ENCODE measurements at places on chromosomes 3 and 15.

DNA sequence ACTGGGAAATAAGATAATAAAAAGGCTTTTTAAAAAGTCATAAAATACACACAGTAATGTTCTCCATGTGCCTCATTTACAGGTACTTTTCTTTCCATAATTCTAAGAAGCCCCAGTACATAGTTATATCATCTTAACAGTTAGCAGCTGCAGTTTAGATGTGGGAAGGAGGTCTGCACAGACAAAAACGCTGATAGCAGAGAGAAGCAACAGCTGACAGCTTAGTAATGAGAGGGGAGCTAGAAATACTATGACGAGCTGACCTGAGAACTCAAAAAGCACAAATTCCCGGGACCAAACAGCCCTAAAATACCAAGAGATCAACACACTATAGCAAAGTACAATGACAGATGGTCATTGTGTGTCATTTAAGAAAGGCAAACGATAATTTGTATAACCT, 36.7 kb upstream of the ARHGEF3 start:
- DNase-seq = no peak

DNA sequence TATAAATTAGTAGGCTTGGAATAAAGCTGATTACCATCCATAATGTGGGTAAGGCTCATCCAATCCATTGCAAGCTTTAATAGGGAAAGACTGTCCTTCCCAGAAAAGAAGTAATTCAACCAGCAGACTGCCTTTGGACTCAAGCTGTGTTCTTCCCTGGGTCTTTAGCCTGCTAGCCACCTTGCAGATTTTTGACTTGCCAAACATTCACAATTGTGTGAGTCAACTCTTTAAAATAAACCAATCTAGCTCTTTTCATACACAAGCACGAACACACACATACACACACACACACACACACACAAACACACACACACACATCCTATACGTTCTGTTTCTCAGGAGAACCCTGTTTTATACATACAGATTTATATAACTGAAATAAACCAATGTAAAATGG, 248.1 kb downstream of the NAALADL2 start:
- DNase-seq = no peak

- DNase-seq = no peak
Observed at GRCh38 chr15:70504299-70504951, 258.9 kb downstream of the UACA start.

GRCh38 chr15:56672721-56673120, 60.6 kb downstream of the ZNF280D start:
- DNase-seq = no peak

- DNase-seq = peak; percentile 21
Observed at GRCh38 chr3:127628788-127629466, at the start of gene PODXL2. PODXL2 (plus strand) TSS chr3:127629185; CDS start chr3:127629220, 35 bp downstream.

GRCh38 chr15:33124279-33124678, 70.2 kb downstream of the FMN1 start:
- no peak for DNase-seq

DNA sequence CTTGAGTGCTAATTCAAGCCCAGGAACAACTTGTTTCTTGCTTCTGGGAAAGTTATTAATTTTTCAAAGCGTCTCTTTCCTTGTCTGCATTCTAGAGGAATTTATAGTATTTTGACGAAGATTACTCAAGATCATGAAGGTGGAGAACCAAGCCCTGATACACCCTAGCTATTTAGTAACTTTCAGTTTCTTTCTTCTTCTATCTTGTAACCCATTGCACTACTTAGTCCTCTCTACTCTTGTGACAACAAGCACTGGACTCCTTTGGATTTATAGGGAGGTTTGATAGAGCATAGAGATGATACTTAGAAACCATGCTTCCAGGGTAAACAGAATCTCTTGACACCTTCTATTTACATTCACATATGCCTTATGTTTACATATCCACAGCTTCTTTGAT, 203.3 kb upstream of the GRM7 start:
- no peak for DNase-seq

DNA sequence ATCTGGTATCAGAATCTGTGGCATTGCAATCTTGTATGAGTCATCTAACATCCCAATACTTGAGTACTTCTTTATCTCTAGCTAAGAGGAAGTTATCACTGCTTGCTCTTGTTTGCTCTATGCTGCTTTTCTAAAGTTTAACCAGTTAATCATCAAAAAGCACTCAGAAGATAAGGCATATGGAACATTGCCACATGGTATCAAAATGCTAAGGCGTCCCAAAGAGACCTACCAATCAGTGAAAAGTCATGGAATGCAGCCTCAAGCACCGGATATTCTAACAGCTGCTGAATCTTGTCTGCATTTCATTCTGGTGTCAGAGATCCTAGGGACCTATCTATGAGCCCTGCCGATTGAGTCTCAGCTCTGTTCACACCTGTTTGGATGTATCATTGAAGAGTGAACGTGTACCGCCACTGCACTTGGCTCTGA, 192.8 kb downstream of the ARPP21 start:
- DNase-seq = no peak

DNA sequence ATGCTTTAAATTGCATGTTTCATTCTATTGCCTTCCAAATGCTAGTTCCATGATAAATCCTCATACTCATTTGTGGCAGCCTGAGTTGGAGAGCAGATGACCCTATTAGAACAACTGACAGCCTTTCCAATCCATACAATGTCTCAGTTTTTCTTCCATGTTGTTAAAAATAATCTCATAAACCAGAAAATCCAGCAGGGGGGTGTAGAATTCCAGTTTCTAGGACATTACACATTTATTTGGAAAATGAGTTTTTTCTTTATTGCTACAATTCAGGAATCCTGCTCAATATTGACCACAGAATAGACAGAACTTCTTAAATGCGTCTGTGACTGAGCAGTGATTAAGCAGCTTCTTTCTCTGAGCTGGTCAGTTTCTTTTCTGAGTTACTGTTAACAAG, 174.2 kb upstream of the ATP10A start:
- DNase-seq = no peak

All from stimulated activated CD8-positive, alpha-beta memory T cell treated with anti-CD3 and anti-CD28 coated beads, Interleukin-2, amount 100 ng/mL, for 48 hours (primary cell).